ENCODE measurements at places on chromosomes 4 and X.

DNA sequence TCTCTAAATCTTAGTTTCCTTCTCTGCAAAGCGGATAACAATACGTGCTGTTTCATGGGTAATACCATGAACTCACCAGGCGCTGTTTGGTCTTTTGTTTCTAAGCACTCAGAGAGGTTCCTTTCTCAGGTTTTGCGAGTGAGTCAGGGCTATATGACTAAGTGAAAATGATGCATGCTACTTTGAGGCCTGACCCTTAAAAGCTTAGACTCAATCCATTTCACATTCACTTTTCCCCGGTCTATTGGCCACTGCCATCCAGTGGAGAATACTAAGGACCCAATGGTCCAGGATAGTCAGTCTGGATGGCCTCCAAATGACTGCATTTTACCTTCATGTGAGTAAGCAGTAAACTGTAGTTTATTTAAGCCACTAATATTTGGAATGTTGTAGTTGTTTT, 400.8 kb upstream of the SLIT2 start:
- no peak for DNase-seq

DNA sequence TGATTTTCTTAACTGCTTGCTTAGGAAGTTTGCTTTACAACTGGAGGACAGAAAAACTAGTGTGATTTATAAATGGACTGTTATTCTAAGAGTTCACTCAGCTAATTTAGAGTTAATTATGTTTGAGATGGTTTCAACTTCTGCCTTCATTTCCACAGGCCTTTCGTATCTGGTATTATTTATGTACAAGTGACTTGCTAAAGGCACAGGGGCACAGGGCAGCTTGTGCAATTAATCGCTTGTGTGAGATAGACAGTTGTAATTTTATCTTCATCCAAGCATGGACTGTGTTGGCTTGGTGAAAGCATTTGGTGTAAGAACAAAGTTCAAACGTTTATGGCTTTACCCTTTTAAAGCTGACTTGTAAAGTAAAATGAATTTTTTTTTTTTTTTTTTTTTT, 38.3 kb downstream of the GPAT3 start:
- DNase-seq = no peak

DNA sequence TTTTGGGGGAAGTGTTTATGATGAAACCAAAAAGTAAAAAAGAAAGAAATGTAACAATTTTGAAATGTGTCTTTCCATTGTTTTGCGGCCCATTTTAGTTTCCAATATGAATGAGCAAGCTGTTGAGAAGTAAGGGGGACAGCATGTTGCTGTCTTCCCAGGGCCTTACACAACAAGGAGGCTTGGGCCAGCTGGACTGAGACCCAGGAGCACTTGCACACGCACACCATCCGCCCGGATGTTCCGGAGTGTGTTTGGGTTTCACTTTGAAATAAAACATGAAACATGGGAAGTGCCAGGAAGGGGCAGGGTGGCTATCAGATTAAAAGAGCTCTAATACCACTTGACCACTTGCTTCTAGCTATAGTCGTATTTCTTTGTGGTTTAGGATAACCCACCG, 144.4 kb downstream of the NHS start:
- no peak for DNase-seq

GRCh38 chrX:15564981-15565579, 35.7 kb downstream of the ACE2 start:
- DNase-seq = peak; percentile 28

GRCh38 chr4:163736876-163737275, 242.4 kb downstream of the TMA16 start:
- no peak for DNase-seq

GRCh38 chr4:154088741-154089140, 299.9 kb upstream of the SFRP2 start:
- no peak for DNase-seq

DNA sequence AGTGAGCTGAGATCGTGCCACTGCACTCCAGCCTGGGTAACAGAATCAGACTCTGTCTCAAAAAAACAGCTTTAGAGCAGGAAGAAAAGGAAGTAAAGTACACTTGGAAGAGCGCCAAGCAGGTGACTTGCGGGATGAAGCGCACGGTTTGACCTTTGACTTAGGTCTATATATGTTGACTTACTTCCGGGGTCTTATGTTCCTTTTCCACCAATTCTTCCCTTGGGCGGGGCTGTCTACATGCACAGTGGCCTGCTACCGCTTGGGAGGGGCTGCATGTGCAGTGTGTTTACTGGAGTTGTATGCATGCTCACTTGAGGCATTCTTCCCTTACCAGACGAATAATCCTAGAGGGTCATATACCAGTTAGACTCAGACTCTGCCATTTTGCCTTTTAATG, 108.6 kb downstream of the APOOL start:
- DNase-seq = no peak

DNA sequence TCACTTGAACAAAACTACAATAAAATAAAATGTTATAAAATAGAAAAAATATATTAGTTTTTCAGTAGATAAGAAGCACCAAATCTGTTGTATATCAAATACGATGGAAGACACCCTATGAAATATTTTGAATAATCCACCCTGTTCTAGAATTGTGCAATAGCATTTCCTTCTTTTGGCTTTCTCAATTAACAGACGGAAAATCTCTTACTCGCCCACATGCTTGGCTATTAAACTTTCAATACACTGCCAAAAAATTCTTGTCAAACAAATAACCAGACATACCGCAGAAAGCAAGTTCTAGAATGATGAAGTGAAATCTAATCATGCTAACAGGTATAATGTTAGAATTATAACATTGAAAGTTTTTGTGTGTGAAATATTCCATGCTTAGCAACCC, 671.6 kb upstream of the SLIT2 start:
- no peak for DNase-seq

- DNase-seq = peak; percentile 22
Observed at GRCh38 chrX:107659768-107660167, 31.5 kb downstream of the PRPS1 start.

- DNase-seq = no peak
Observed at GRCh38 chrX:24561121-24561520, 86.0 kb downstream of the PCYT1B start.

- no peak for DNase-seq
Observed at GRCh38 chrX:74525116-74525515, 89.3 kb downstream of the RLIM start.

GRCh38 chr4:155666344-155667221, at the start of gene GUCY1A1:
Gene GUCY1A1, plus strand, starts transcription at chr4:155666848. Its CDS starts 30,020 bp downstream, at chr4:155696868.
- peak; percentile 37 for DNase-seq

- peak; percentile 62 for DNase-seq
Observed at GRCh38 chr4:139144161-139144859, 32.7 kb downstream of the ELF2 start.

- DNase-seq = no peak
Observed at GRCh38 chrX:477441-478012, 90.8 kb upstream of the PPP2R3B start.

GRCh38 chr4:13910556-13910955, 283.0 kb upstream of the BOD1L1 start:
- DNase-seq = no peak

GRCh38 chrX:38514016-38514854, 47.1 kb upstream of the TSPAN7 start:
- peak; percentile 3 for DNase-seq

DNA sequence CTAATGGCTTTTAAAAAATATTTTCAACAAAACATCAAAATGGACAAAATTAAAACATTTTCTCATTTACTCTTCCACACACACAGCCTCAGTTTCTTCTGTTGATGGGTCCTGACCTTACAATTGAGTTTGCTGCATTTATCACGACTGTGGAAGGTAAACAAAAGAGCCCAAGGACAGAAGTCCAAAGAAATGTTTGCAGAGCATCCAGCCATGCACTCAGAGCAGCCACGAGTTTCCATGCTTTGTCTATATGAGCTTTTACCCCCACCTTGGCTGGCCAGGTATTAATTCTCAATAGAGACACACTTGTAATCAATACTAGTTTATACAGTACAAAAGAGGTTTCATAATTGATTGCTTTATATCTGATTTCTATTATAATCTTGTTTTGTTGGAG, 85.0 kb upstream of the WDFY3 start:
- no peak for DNase-seq

- peak; percentile 5 for DNase-seq
Observed at GRCh38 chrX:124829930-124830329, 483.6 kb downstream of the SH2D1A start.

DNA sequence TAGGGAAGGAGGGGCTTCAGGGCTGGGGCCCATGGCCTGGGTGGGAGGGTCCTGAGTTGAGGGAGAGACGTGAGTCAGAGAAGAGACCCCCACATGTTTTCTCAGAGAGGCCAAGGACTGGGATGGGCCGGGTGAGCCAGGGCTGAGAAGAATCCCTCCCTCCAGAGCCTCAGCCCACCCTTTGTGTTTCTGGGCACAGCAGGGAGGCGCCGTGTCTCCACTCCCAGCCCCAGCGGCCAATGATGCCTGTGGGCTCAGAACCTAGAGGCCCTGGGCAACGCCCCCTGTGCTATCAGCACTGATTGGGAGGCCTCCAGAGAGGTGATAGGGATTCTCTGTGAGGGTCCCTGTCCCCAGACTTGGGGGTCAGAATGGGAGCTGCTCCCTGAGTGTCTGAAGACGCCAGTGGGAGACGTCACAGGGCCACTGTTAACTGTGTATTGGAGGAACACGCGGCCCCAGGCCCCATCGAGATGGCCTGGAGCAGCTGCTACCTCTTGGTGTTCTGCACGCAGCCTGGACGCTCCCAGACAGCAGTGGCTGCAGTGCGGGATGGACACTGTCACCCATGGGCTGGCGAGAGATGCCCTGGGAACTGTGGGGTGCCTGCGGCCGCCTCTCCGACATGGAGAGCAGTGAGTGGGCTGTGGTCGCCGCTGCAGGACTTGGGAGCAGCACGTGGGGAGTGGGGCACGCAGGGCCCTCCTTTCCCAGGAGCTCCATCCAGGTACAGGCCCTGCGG, 8.5 kb downstream of the FGFRL1 start:
- no peak for DNase-seq

GRCh38 chr4:176013476-176014247, 52.0 kb upstream of the WDR17 start:
- DNase-seq = peak; percentile 8

GRCh38 chr4:81352446-81352835, 119.3 kb downstream of the RASGEF1B start:
- no peak for DNase-seq

DNA sequence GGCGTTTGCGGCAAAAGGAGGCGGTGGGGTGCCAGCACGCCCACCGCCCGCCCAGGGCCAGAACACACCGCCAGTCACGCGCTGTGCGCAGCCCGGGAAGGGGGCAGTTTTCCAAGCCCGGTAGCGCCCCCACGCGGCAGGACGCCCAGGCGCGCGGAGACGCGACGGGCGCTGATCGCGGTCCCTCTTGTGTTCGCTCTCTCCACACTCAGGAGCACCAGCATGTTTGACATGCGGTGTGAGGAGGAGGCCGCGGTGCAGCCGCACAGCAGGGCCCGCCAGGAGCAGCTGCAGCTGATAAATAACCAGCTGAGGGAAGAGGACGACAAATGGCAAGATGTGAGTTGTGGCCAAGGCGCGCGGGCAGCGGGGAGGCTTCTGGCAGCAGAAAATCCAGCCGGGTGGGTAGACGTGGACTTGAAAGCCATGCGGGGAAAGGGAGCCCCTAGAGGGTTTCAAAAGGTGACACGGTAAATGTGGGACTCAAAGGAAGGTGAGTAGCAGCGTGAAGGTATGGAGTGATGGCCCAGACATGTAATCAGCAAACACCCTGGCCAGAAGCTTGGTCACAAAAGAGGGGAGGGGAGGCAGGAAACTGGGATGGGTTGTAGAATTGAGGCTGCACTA, 104.1 kb downstream of the PHOX2B start:
- DNase-seq = peak; percentile 13

Data from inflammatory macrophage treated with lipopolysaccharide for 1 hour (primary cell).